ENCODE measurements at places on chromosomes 4 and X.

DNA sequence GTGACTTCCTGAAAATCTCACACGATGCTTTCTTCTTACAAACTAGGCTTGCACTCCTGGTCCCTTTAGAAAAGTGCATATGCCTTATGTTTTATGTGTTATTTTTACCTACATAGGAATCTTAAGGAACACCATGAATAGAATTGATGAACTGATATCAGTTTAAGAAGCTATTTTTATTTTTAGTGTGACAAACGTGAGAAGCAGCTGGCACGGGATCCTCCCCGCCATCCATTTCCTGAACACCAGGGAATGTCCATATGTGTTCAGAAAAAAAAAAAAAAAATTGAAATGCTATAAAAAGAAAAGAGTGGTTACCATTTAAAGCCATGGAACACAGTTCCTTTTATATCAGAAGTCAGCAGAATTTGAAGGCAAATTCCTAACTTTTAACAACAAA lies 1096.1 kb upstream of the PRKX start:
- DNase-seq = no peak

DNA sequence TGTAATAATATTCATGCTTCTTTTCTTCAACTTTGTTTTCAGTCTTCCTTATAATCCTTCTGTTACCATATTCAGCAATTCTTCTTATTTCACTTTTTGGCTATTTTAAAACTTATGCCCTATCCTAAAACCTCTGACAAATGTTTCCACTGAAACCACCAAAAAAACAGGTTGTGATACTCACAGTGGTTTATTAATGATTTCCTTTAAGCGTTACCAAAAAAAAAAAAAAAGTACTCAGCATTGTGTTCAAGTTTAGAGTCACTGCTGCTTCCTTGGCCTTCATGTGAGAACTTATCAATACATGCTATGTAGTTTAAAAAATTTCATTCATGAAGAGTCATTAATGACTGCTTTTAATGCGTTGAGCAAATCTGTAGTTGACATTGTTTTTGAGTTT lies 35.4 kb upstream of the UGT2A3 start:
- no peak for DNase-seq

DNA sequence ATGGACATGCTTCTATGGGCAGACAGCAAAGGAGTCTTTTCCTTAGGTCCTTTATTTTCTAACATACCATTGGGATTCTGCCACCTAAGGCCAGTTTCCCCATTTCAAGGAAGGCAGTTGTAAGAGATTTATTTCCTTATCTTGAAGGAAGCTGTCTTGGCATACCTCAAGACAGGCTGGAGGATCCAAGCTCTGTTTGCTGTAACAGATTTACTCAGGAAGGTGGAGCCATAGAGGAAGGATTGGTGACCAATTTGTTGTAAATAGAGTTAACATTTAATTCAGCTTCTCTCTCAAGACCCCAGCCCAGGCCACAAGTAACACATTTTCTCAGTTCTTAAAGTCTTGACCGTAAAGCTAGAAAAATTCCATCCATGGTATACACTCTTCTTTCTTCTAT lies 131.6 kb upstream of the TENM3 start:
- DNase-seq = no peak

- DNase-seq = no peak
Measured at GRCh38 chr4:154349829-154350228, 141.8 kb downstream of the DCHS2 start.

GRCh38 chr4:98267498-98267897 lies 6.3 kb downstream of the RAP1GDS1 start:
- DNase-seq = no peak

GRCh38 chrX:138378876-138379275 lies 332.6 kb downstream of the FGF13 start:
- no peak for DNase-seq

GRCh38 chr4:20086067-20086798 lies 165.5 kb upstream of the SLIT2 start:
- DNase-seq = no peak

GRCh38 chrX:8714164-8714563 lies 17.8 kb downstream of the ANOS1 start:
- no peak for DNase-seq
